HEK293T (cell line): ENCODE measurements at places on chromosomes 6 and 20.

- no peak for DNase-seq
These were observed 55.9 kb upstream of the ISM1 start for GRCh38 chr20:13165203-13165602.

GRCh38 chr20:51100617-51101016 is 77.7 kb upstream of the KCNG1 start:
- DNase-seq: no peak

DNA sequence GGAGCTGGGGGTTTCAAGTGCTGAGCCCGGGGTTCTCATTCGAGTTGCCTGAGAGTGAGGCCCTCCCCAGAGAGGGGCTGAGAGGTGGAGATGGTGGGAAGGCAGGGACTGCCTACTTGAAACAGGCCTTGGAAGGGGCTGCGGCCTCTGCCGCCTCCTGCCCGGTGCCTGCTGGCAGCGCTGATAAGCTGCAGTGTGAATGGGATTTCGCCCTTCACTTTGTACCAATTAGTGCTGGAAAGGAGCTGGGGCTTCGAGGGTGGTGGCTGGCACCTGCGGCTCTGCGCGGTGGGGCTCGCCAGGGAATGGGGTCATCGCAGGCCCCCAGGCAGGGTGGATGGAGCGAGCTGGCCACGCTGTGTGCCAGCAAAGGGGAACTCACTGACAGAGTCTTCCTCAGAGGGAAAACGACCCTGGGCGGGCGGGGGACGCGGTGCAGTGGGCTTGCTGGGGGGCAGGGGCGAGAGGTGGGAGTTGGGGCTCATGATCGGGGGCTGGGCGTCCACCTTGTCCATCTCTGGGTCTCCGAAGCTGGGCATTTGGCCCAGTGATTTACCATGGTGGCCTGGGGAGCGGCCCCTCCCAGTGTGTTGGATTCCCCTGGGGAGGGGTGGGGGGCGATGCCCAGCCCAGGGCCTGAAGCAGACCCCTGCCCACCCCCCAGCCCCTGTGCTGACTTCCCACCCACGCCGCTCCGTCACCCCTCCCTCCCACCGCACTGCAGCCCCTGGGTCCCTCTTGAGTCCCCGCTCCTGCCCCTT is 22.9 kb downstream of the COL20A1 start:
- no peak for DNase-seq

DNA sequence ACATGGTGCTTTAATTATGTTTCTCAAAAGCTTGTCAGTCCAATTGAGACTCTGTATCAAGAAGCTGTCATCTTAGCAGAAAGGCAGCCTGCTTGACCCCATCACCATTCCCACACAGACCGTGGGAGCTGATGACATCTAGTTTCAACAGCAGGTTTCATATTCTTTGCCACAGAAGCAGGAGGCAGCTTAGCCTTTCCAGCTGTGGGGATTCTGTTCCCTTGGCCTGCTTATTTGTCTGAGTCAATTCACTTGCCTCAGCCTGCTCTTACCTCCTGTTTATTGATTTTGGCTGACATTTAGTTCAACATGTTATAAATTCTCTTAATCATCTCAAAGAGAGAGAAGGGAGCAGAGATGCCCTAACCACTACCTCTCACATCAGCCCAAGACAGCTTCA is 527.7 kb downstream of the ADGRB3 start:
- no peak for DNase-seq

DNA sequence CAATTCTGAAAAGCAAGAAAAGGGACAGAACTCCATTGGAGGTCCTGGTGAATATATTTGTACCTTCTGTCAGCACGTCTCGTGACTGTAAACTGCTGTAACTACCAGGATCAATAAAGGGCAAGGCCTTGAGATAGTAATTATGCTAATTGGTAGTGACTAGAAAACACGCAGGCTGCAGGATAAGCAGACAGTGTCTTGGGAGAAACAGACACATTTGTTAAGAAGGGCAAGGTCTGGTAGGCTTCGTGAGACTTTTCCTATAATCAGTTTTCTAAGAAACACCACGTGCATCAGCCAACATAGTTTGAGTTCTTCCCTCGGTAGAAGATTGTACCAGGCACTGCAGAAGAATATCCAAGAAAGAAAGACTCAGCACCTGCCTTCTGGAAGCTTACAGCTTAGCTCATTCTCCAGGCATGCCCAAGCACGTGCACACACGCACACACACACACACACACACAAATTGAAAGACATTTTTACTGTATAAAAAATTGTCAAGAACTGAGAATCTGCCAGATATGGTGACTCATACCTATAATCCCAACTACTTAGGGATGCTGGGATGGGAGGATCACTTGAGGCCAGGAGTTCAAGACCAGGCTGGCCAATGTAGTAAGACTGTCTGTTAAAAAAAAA is 167.0 kb upstream of the SASH1 start:
- no peak for DNase-seq
